GM13977 (cell line): ENCODE measurements at places on chromosomes 12 and 14.

DNA sequence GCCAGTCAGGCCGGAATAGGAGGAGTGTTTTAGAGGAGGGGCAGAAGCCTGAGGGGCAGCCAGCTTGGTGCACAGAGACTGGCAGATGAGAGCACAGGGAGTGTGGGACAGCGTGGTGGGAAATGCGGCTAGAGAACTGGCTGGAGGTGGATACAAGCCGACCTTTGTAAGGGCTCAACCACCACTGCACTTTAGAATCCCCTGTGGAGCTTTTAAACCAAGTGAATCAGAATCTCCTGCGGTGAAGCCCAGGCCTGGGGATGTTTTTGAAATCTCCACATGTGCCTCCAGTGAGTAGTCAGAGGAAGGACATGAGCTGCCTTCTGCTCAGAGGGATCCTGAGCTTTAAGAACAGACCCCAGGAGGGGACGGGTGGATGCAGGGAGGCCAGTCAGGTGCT, 10.9 kb upstream of the PCED1B start:
- no peak for DNase-seq

- no peak for DNase-seq
Measured at GRCh38 chr14:48967419-48967818, 618.8 kb downstream of the RPS29 start.

DNA sequence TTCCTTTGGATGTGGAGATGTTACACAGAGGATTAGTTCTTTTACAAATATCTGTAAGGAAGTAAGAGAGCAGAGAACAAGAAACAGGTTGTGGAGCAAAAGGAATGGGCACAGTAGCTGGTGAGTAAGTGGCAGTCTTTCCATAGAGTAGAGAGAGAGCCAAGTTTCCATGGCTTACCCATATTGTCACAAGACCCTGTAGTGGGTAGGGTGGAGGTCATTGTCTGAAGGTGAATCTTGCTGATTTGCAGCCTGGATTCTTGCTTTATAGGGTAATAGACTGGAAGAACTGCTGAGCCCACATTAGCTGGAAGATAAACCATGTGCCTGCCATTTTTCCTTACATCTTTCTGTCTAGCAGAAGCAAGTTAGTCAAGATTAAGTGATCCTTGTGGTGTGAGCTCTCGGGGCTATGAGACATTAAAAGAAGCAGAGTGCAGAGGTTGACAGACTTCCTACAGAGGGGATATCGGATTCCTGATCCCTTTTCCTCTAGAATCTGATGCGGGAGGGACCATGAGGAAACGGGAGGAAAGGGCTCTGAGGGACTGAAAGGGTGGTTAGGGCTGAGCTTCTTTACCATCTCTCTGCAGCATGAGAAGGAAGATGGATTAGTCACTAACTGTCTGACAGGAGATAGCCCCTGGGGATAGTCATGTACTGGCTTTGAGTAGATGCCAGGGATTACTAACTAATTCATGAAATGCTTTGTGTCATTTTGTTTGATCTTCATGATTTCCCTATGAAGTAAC, 44.0 kb upstream of the LRTM2 start:
- no peak for DNase-seq

GRCh38 chr12:62763312-62763711, 171.6 kb downstream of the PPM1H start:
- no peak for DNase-seq

DNA sequence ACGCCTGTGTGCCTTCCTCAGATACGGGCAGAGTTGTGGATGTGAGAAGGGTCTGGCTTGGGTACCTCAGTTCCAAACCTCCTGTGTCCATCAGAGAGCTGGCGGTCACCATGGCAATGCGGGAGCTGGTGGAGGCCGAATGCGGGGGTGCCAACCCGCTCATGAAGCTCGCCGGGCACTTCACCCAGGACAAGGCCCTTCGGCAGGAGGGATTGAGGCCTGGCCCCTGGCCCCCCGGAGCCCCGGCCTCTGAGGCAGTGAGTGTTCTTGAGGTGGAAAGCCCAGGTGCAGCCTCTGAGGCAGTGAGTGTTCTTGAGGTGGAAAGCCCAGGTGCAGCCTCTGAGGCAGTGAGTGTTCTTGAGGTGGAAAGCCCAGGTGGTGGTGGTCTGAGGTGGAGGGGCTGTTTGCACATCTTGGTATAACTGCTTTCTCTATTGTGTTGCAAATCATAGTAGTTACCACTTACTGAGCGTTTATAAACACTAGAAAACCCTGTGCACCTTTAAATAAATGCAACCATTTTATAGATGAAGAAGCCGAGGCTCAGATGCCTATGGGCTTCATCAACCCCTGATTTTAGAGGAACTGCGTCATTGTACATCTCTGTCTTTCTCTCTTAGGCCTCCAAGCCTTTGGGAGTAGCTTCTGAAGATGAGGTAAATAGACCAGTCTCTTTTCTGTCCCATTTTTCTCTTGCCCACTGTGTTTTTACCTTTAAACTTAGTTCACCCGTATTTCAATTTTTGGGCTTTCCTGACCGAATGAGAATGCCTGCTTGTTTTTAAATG, 976 bp downstream of the PEX5 start:
- peak; percentile 6 for DNase-seq

- no peak for DNase-seq
Measured at GRCh38 chr14:90039253-90040010, 22.4 kb upstream of the KCNK13 start.
